Osteocyte (in vitro differentiated cells): ENCODE measurements at places on chromosomes 1 and 21. TPM values are rescaled to one million over a fixed set of nuclear protein-coding genes. Genes with fewer than 3 reads are reported as not detected.
A peak's percentile ranks its signal among the peaks of the same experiment; 100 is the strongest.

KRTAP10-6 gene
- total RNA-seq: not detected in 2 replicates

DNA sequence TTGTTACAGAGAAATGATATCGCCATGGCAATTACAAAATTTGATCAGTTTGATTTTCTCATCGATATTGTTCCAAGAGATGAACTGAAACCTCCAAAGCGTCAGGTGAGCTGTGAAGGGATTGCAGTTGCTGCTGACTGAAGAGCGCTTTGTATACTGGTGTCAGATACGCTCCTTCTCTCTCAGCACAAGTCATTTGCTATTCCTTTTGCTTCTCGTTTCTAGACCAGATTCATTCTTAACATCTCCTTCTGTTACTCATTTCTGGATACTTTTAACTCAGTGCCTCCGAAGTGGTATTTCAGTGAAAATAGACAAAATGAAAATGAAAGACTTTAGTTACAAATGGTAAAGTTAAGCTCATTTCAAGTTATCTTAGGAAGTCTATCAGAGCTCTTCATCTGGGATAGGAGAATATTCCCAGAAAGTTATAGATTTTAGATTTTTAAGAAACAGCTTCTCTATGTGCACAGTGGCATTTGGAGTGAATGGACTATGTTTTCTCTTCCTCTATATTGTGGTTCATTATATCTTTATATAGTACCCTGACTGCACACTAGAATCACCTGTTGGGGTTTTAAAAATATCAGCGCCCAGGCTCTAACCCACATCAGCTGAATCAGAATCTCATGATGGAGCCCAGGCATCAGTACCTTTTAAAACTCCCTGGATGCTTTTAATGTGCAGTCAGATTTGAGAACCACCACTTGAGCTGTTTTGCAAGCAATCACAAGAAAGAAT lies 30.3 kb upstream of the KCNQ4 start:
- H3K36me3 ChIP-seq: peaks cover 66% of the 10 kb centered on the region
- peaks cover 19% of the 10 kb centered on the region for H3K4me1 ChIP-seq
- H3K27ac ChIP-seq: no peak overlapping the region
- no peak for DNase-seq
- H3K4me3 ChIP-seq: no peak overlapping the region

- DNase-seq: peak; percentile 40
- H3K4me1 ChIP-seq: no peaks in the 10 kb centered on the region
- peaks cover 14% of the 10 kb centered on the region for H3K27me3 ChIP-seq
- no peak overlapping the region for H3K27ac ChIP-seq
Measured at GRCh38 chr1:248793592-248793991, 32.1 kb downstream of the SH3BP5L start.

- peaks cover 12% of the 10 kb centered on the region for H3K4me1 ChIP-seq
- DNase-seq: no peak
- H3K4me3 ChIP-seq: no peak overlapping the region
Measured at GRCh38 chr1:97833881-97834280, 87.0 kb downstream of the DPYD start.

SNX7 gene
- 41.7 and 44.7 TPM in 2 replicates for total RNA-seq

- DNase-seq: no peak
- no peak overlapping the region for H3K4me3 ChIP-seq
Measured at GRCh38 chr1:61237659-61238358, 155.4 kb downstream of the NFIA start.

DNA sequence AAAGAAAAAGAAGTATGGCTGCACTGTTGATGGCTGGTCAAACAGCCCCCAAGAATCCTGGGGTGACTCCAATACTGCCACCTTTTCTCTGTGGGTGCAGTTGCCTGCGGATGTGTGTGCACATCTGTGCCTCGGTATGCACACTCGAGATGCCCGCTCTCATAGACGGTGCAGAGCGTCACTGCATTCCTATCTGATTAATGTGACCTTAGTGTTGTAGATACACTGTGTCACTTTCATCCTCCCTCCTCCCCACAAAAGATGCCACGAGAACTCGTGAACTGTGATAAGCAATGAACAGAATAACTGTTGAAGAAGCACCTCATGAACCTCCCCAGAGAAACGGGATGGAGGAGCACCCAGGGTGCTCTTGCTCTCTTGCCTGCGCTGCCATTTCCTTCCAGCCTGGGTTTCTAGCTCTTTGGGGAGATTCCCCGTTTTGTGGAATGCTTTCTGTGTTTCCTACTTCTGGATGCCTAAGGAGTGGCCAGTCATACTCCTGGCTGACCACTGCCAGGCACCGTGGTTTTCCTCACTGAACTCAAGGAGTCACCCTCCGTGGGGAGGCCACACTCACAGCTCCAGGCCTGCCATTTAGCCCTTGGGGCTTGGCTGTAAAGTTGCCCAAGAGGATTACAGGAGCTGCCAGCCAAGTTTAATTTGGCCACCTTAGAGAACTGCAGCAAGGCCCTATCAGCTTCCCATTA lies 32.0 kb downstream of the NTPCR start:
- peak; percentile 62 for DNase-seq
- peaks cover 9% of the 10 kb centered on the region for H3K4me1 ChIP-seq
- H3K27ac ChIP-seq: no peak overlapping the region
- peaks cover 13% of the 10 kb centered on the region for H3K36me3 ChIP-seq

DNA sequence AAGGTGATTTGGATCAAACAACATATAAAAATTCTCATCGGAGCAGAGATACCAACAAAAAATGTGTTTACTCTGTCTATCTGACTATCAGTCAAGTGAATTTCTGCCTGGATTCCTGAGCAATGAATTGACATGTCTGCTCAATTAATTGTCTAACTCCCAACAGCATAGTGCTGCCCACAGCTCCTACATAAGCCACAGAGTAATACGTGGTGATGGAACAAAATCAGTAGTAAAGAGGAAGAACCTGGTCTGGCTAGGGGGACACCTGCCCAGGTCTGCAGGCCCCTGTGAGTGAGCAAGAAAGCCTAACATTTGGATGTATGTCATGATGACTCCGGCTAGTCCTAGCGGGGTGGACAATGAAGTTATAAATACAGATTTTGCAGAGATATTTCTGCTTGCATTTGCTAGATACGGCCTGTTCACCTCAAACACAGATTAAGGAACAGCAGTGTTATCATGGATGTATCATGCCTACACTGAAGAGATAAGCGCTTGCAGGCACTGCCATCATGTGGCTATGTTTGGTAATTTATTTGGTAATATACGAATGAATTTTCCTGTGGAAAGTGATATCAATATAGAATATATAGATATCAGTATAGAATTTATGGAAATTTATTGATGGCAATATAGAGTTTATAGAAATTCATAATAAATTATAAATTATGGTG lies 69.6 kb upstream of the LRRC8B start:
- H3K27me3 ChIP-seq: peaks cover 33% of the 10 kb centered on the region
- no peak overlapping the region for H3K27ac ChIP-seq
- H3K36me3 ChIP-seq: no peaks in the 10 kb centered on the region
- no peaks in the 10 kb centered on the region for H3K4me1 ChIP-seq

GRCh38 chr1:92446546-92446945 lies 40.2 kb downstream of the GFI1 start:
- H3K27ac ChIP-seq: no peak overlapping the region
- H3K36me3 ChIP-seq: no peaks in the 10 kb centered on the region
- no peak for DNase-seq

AADACL4 gene
- not detected in 2 replicates for total RNA-seq

CD34 gene
- total RNA-seq: not detected in 2 replicates

- no peaks in the 10 kb centered on the region for H3K27me3 ChIP-seq
- H3K4me3 ChIP-seq: no peak overlapping the region
- DNase-seq: no peak
- no peak overlapping the region for H3K27ac ChIP-seq
Measured at GRCh38 chr1:162587347-162587746, 25.8 kb downstream of the UAP1 start.

DNA sequence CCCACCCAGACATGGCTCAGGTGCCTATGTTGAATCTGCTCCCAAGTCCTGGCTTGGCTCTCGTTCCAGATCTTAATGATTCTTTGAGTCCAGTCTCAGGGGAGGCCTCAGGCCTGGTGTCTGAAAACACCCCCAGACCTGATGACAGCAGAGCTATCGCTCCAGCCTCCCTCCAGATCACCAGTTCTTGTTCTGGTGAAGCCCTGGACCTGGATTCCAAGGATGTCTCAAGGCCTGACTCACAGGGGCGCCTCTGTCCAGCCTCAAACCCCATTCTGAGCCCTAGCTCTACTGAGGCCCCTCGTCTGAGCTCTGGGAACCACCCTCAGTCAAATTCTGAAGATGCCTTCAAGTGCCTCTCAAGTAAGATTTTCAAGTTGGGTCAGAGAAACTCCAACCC lies 11.4 kb downstream of the MROH7 start:
- H3K4me1 ChIP-seq: no peaks in the 10 kb centered on the region
- H3K4me3 ChIP-seq: no peak overlapping the region
- no peak overlapping the region for H3K27ac ChIP-seq

CFAP141 gene
- not detected in 2 replicates for total RNA-seq

- H3K36me3 ChIP-seq: no peaks in the 10 kb centered on the region
- peaks cover 22% of the 10 kb centered on the region for H3K4me1 ChIP-seq
- no peak overlapping the region for H3K4me3 ChIP-seq
- H3K27me3 ChIP-seq: peaks cover 13% of the 10 kb centered on the region
Measured at GRCh38 chr1:15206418-15207030, 40.5 kb upstream of the FHAD1 start.

MYBPHL gene
- not detected in 2 replicates for total RNA-seq

MTARC2 gene
- total RNA-seq: 25.6 and 27.9 TPM in 2 replicates

DNA sequence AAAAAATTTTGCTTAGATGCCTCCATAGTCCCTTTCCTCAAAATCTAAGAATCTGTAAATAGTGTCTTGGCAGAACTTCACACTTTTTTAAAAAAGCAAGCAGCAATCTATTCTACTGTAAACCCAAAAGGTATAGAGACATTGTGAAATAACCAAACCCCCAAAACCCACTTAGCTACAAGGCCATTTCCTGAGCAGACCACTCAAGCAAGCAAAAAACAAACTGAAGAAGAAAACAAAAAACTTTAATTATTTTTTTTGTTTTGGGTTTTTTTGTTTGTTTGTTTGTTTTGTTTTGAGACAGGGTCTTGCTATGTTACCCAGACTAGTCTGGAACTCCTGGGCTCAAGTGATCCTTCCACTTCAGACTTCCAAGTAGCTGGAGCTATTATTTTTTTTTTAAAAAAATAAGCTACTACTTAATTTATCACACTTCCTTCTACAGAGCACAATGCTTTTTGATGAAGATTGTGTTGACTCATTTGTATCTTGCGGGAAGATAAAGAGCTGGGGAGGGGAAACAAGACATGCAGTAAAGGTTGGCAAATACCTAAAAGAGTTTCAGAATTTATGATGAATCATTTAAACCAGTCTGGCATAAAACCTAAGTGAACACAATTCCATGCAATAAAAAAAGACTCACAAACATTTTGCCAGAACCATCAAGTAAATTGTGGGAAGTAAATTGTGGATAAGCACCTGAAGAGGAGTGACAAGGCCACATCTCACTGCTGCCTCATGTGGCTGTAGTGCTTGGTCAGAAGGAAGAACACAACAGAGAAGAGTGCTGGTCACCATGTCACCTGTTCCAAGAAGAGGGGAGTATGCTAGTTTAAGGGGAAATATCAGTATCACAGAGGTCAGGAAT lies 2.7 kb upstream of the PTPN22 start:
- no peak overlapping the region for H3K27ac ChIP-seq
- no peak overlapping the region for H3K4me3 ChIP-seq
- no peaks in the 10 kb centered on the region for H3K27me3 ChIP-seq
- no peaks in the 10 kb centered on the region for H3K36me3 ChIP-seq
- no peaks in the 10 kb centered on the region for H3K4me1 ChIP-seq
- no peak for DNase-seq
